ENCODE measurements at places on chromosomes 3 and 15. TPM values are rescaled to one million over a fixed set of nuclear protein-coding genes. Genes with fewer than 3 reads are reported as not detected.

DNA sequence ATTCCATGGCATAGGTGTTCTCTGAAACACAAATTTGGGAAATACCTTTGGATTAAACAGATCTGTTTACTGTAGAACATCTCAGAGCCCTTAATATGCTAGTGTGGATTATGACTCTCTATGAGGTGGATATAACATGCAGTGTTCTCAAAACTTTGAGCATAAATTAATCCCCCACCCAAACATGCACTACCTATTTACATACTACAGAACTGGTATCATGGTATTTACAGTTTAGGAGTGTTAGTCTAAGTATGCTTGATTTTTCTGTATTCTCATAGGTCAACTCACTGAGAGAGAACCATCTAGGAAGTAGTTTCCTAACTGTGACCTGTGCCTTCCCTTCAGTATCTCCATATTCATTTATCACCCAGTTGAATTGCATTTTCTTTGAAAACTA is 30.9 kb upstream of the ZNF609 start:
- no peak for DNase-seq

- DNase-seq, result no peak
These were observed 204.5 kb upstream of the CMC1 start for GRCh38 chr3:28036599-28037575.

DNA sequence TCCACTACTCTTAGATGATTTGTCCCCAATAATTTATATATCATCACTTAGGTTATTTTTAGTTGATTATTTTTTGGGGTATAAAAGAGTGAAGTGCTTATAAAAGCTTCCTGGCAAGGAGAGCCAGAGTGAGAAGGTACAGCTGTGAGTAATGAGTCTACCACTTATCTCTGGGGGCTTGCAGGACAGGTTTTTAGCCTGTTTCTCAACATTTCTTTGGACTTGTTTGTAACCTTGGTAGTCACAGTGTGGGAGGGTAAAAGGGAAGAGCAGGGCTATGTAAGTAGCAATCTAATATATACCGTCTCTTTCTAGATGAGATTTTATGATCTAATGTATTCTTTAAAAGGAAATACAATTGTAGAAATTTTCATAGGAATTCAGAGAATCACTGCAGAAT is 321.3 kb upstream of the GOLIM4 start:
- no peak for DNase-seq

GRCh38 chr3:116877968-116878367 is 168.4 kb downstream of the TUSC7 start:
- DNase-seq, result no peak

DNA sequence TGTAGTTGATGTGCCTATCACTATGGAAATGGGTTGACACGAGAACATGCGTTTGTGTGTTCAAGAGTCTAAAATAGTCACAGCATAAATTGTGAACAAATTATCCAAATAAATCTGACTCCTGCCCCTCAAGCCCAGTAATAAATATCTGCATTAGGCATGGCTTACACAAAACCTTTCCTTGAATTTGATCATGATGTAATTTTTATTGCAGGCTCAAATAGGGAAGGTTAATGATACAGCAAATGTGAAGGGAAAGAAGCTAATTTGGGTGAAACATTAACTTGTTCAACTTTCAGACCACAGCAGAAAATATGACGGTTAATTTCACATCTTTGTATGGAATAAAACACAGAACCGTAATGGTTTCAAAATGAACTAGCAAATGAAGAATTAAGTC is 74.6 kb downstream of the WNT5A start:
- no peak for DNase-seq

GRCh38 chr3:23750573-23751210 is 55.1 kb upstream of the UBE2E1 start:
- no peak for DNase-seq

DNA sequence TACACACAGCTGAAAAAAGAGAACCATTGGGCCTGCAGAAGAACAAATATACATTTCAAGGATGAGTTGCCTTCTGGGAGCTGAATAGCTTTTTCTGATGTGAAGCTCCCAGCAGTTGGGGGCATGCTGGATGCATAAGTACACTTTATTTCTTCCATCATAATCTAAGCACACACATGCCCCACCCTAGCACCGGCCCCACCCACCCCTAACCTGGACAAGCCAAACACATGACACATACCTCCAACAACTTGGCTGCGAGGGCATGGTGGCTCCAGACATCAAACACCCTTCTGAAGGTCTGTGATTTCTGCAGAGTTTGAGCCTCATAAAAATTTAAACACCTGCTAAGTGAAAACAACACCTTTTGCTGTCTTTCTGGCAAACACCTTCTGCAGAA is 307.2 kb upstream of the TRIM42 start:
- no peak for DNase-seq

The FRMD5 gene
- polyA plus RNA-seq, result 1.8 TPM

GRCh38 chr15:41464889-41465580 is 28.6 kb upstream of the ITPKA start:
- no peak for DNase-seq

GRCh38 chr15:98855815-98856531 is 151.6 kb downstream of the PGPEP1L start:
- no peak for DNase-seq

DNA sequence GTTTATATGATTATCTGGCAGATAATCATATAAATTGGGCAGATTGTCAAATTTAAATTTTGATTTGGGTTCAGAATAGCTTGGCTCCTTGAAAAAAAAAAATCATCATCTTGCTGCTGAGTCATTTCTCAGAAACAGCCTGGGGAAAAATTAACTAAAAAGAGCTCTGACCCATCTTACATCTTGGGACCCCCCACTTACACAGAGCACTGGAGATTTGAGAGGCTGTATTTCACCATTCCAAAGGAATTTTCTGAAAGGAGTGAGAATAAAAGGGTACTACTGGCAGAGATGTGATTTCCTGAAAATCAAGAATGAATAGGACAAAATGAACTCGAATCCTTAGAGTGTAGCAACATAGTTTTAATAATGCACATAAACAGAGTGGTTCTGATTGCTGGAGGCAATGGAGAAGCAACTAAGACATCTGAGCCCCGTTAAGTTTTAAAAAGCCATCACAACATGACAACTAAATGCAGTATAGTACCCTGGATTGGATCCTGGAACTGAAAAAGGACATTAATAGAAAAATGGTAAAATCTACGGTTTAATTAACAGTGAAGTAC is 97.5 kb downstream of the RFTN1 start:
- DNase-seq, result no peak

The UPK1B gene
- 10.4 TPM for polyA plus RNA-seq

DNA sequence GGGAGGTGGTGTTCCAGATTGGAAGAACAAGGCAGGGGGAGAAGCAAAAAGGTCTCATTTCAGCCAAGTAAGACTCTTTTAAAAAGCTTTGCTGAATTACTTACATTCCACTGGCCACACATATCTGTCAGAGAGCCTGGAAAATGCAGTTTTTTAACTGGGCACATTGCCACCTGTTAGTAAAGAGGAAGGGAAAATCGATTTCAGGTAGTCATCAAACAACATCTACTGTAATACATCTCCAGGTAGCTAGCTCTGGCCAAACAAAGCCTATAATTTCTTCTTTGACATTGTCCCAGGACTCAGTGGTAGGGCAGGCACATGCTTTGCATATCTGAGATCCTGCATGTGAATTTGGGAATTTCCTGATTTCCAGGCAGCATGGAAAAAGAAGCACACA is 480.7 kb upstream of the SUCLG2 start:
- DNase-seq, result no peak

DNA sequence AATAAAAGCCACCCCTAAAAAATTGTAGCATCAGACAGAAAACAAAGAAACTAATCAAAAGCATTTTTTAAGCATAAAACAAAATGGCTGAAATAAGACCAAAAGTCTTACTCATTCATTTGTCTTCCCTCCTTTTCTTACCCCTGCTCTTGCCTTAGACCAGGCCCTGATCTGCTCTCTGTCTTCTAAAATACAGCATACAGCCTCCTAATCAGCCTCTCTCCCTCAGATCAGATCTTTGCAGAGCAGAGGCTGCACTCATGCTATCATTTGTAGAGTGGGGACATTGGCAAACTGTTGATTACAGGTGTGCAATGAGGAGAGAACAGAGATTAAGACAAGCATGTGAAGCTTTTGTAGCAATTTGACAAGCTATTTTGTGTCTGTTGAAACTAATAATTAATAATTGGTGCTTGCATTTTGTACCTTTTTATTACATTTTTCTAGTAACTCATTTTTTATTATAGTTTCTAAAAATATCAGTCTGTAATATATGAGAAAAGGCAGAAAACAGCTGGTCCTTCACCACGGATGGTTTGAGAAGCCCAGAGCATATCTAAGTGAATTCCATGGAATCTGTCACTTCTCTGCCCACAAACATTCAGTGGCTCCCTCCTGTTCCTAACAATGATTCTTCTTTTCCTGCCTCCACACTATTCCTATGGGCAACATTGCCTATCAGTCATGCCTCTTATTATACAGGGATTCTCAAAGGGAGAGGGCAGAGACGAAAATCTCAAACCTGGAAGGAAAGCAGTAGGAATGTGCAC is 286.2 kb upstream of the STT3B start:
- DNase-seq, result no peak

The TMPRSS7 gene
- not detected for polyA plus RNA-seq

DNA sequence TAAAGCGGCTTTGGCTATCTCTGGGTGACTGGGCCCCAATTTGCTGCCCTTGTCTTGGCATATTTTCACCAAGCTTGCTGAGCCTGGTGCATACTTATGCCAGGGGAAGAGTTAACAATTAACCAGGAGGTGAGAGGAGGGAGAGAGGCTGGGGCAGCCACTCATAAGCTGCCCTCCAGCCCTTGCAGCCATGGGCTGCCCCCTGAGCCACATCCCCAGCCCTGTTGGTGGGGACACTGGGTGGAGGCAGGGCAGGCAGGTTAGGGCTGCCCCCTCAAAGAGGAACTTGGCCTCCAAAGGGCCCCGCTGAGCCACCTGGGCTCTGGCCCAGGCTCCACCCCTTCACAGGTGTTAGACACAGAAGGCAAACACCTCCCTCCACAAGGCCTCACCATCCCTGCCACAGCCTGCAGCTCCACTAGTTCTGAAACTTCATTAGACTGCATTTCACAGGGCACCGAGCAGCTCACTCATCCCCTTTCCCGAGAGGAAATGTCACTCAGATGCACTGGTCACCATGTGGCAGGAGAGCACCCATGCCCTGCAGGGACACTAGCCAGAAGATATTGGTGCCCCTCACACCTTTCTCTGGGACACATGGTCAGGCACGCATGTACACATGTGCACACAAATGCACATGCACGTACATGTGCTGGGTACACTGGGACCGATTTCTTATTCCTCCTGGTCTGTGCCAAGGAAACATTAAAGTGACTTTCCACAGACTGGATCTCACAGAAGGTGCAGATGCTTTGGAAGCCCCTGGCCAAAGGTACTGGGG is 20.2 kb downstream of the AMOTL2 start:
- DNase-seq, result no peak

DNA sequence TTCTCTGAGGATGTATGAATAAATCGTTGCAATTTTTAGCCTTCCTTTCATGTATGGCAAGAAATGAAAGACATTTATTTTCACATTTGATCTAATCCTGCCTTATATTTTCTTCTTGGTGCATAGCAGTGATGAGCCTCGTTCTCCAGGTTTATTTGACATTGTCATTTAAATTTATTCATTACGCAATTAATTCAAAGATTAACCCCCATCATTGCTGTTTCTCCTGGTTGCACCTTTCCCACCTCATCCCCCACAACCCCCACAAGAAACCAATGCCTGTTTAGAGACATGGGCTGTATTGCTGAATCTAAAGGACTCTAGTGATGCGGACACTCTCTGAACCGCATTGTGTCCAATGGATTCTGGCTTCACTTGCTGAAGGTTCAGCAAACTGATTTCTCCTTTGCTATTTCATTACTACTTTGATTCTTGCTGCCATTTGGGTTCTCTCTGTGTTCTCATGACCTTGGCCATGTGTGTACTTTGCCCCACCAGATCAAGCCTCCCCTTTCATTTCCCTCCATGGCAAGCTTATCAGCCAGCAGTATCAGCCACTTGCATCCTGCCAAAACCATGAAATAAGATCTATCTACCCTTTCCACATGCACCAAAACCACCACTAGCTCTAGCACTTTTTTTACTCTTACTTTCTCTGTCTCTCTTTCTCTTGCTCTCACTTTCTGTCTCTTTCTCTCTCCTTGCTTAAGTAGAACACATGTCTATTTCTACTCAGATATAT is 382.7 kb downstream of the GBE1 start:
- DNase-seq, result no peak

The DUOXA2 gene
- polyA plus RNA-seq, result not detected

- DNase-seq, result no peak
These were observed 115.6 kb upstream of the MB21D2 start for GRCh38 chr3:193033226-193033780.

The SNURF gene
- 25.9 TPM for polyA plus RNA-seq

The GPR160 gene
- 26.2 TPM for polyA plus RNA-seq

DNA sequence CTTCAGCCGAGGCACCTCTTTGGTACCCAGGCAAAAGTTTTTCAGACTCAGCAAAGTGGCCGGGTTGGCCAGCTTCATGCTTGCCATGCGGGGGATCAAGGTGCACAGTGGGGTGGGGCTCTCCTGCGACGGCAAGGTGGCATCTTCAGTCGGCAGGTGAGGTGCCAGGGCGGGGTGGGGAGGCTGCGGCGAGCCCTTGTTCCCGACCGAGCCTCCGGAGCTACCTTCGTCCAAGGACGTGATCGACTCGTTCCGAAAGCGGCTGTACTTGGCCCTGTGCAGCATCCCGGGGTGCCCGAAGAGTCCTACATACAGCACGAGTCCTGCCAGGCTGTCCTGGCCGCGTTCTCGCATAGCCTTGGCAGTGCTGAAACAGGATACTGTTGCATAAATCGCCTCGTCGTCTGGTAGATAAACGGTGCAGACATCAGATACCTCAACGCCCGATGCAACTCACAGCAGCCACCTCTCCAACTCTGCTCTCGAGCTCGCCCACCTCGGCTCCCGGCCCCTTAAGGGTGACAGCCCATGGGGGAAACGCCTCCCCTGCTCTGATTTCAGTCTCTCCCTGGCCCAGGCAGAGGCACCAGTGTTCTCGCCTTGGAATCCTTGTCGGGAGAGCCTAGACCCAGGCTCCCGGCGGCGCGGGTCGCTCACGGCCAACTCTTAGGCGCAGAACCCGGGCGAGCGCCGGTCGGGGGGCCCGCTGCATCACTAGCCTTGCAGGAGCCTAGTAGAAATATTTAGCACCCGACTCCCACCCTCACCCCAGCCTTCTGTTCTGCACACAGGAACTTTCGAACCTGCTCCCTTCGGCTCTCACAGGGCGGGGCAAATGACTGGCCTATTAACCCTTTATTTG is 826 bp downstream of the SHC4 start:
- DNase-seq, result peak; percentile 55

DNA sequence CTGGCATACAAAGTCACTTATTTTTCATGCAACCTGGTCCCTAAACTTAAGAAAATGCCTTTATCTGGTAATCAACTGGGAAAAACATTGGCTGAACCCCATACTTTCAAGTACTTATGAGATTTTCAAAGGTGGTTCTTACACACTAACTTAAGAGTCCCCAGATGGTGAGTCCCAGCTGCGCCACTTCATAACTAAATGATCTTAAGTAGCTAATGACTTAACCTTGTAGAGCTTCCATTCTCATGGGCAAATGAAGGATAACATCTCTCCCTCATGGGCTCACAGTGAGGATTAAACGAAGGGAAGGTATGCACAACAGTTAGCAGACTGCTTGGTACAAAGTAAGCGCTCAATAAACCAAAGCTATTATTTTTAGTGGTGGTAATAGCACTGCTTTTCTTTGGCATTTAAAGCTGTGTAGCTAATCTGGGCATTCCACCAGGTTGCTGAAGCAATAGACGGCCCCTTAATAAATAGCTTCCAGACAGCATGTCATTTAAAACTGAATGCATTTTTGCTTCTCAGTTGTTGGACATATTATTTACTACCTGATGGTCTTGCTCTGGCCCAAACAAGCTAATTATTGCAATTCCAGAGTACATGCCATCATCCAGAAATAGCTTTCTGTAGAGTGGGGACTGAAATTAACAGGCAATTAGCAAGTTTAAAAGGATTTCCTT is 55.4 kb downstream of the LIPC start:
- DNase-seq, result no peak
